ENCODE measurements at places on chromosomes 5 and 9.

- no peak for DNase-seq
Measured at GRCh38 chr5:88952344-88952743, 69.4 kb upstream of the MEF2C start.

GRCh38 chr5:160906090-160906489 lies 54.1 kb upstream of the ATP10B start:
- DNase-seq = no peak

GRCh38 chr9:125843646-125844045 lies 96.5 kb downstream of the PBX3 start:
- no peak for DNase-seq

DNA sequence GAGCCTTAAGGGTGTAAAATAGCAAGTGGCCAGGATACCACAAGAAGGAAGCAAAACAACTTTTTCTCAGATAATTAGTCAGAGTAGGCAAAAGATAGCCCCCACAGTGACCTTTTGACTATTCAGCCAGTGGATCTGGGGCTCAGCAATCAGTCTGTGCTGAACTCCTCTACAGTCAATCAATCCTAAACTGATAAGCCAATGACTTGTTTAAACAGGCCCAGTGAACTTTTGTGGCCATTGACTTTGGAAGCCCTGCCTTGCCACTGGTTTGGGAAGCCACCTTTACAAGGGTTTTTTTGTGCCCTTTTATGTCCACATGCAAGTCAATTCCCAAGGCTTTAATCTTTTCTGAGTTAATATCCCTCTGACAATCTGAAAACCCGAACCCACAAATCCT lies 1565.0 kb upstream of the WWC1 start:
- DNase-seq = no peak

- no peak for DNase-seq
Measured at GRCh38 chr9:113590991-113591898, 127.7 kb downstream of the RGS3 start.

DNA sequence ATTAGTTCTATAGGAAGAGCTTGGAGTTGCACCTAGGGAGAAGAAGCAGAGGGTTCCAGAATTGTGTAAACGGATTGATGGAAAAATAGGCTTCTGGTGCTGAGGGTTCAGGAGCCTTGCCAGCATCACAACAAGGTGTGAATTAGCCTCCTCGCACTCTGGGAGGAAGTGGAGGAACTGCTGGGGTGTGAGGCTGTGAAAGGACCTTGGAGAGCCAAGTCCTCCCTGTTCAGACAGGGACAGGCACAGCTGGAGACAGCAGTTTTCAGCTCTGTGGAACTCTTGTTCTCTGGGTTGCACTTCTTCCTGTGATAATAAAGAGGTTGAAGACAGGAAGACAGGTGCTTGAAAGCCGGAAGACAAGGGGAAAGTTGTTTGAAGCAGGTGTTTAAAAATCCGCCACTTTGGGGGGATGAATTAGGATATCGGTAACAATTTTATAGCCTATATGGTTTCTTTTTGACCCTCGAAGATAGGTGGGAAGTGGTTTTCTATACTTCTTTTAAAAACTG lies 22.6 kb downstream of the DAPK1 start:
- no peak for DNase-seq

DNA sequence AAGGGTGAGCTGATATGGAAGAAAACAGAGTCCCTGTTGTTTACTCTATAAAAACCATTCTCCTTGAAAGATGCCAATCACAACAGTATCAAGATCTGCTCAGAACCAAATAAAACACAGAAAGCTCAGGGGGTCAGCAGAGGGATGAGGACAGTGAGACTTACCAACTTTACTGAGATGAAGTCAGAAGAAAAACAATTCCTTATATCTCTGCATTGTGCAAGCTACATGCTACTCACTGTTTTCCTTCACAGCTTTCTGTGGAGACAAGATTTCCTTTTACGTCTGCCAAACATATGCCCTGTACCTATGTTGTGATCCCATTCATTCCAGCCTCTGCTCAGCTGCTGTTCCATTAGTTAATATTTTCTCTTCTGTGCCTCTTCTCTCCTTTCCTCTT lies 185.6 kb downstream of the TSSK1B start:
- DNase-seq = no peak

DNA sequence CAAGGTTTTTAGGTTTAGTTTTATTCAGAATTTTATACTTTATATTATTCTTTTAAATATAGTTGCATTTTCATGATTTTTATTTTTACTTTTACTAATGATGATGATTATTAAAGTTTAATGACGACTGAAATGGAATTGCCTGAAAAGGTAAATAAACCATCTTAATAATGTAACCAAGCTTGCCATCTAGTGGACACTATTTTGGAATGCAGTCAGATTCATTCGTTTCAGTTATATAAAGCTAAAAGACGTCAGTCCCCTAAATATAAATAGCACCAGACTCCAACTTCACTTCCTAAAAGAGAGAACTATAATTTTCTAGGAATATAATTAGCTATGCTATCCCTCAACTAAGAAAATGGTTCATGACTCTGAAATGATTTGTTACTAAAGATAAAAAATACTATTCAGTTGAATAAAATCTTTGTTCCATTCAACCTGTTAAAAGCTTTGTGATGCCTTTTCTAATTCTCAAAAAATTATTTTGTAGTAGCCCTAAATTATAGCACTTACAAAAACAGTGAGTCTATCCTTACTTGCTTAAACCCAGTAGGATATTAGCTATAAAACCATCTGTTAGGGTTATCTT lies 19.9 kb downstream of the ABITRAM start:
- no peak for DNase-seq

GRCh38 chr5:147442224-147442623 lies 67.6 kb downstream of the DPYSL3 start:
- DNase-seq = no peak

DNA sequence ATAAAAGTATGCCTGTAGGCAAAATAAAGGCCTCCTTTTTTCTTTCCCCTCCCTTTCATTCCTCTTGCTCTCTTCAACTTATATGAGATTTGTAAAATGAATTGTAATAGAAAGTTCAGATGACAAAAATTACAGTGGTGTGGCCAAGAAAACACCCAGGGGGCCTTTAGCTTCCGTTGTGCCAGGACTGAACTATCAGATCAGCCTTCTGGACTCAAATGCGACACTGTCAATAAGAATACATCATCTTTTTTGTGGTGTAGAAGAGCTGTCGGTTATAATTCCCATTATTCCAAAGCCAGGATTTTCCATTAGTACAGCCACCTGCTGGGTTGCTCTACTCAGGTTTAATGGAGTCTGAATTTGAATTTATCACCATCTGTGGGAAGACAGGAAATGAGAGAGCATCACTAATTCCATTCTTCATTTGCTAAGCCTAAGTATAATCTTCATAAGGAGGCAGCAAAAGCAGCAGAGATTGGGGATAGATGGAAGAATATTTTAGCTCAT lies 443.4 kb downstream of the ANXA1 start:
- DNase-seq = no peak

DNA sequence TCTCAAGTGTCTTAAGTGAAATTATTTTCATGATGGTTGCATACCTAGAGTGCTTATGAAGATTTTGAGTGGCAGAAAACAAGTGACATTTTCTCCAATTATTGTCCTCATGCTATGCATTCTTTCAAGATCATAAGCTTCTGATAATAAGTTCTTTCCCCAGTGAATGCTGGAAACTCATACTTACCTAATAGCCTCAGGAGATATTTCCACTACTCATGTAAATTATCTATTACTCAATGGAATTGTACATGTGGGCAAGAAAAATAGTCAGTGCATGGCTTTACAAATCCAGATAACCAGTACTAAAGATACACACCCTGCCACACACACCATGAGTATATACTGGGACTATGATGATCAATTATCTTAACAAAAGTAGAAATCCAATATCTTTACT lies 1219.4 kb upstream of the C9orf72 start:
- no peak for DNase-seq

GRCh38 chr9:104740621-104741020 lies 6.9 kb upstream of the NIPSNAP3A start:
- DNase-seq = no peak

- DNase-seq = no peak
Measured at GRCh38 chr5:22053195-22053594, 799.9 kb downstream of the CDH12 start.

DNA sequence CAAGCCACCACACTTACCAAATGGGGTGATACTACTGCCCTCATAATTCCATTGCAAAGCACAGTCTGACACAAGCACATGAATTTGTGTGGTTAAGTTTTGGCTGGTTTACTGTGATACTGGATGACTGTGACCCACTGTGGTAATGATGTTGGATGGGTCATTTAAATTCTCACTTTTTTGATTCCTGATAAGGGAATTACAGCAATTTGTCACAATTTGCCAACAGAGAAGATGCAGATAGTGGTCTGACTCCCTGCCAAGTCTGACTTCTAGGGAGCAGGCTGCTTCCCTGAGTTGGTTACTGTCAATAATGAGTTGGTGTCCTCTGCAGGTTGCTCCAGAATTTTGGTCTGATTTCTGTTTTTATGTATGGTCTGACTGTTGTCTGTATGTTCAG lies 731.9 kb downstream of the MTRR start:
- DNase-seq = no peak

GRCh38 chr5:33227247-33227646 lies 213.5 kb upstream of the TARS1 start:
- DNase-seq = no peak

DNA sequence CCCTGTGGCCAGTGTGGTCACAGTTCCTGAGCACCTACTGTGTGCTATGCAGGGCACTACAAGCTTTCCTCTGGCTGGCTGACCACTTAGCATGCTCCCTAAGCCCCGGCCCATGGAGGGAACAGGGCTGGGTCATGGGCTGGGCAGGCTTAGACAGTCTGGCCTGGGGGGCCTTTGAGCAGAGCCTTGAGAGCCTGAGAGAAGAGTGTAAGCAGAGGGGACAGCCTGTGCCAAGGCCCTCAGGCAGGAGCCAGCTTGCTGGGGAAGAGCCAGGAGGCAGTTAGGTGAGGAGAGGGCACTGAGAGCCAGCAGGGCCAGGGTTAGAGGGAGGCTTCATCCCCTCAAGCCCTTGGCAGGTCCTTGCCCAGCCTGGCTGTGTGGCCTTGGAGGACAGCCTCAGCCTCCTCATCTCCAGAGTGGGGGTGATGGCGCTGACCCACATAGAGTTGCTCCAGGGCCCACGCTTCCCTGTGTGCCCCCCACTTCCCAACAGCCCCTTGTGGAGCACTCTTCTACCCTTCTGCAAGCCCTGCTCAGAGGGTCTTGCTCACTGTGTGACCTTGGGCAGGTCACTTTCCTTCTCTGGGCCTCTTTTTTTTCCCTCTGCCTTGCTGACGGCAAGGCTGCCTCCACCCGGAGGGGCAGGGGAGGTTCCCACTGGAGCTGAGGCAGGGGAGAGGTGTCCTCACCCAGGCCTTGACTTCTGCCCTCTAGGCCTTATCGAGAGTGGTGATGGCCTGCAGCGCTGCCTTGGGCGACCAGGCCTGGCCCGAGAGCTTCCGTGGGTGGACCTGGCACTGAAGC lies 107.1 kb downstream of the PHF2 start:
- no peak for DNase-seq

- no peak for DNase-seq
Measured at GRCh38 chr5:170917113-170917512, 55.3 kb downstream of the RANBP17 start.

- DNase-seq = no peak
Measured at GRCh38 chr5:175201393-175201792, 242.6 kb downstream of the DRD1 start.

DNA sequence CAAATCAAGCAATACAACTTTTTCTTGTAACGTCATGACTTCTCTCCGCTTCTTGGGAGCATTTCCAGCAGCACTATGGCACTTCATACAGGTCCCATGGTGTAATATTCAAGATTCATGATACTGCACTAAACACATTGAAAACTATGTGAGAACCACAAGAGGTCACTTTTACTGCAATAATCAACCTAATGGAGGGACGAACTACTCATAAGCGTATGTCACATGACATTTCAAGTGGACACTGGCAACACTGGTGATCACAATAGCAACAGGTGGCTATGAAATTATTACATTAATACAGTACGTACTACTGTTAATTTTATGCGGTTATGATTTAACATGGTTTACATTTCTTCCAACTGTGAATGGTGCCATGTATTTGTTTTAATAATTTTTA lies 78.6 kb upstream of the TBC1D9B start:
- DNase-seq = no peak

DNA sequence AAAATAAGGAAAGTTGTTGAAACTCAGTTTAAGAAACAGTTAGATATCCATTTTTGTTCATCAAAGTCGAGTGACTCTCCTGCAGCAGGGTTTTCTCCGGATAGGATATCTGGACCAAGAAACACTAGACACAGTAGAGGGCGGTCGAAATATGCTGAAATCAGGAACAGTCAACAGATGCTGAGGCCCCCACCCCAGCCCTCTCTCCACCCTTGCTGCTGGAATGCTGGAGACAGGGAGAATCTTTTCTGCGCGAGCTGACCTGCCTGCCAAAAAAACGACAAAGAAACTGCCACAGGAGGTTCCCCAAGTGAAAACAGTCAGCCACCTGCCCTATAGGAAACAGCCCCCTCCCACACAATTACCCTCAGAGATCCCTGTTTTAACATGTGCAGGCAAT lies 4.3 kb upstream of the IL13 start:
- no peak for DNase-seq

- DNase-seq = no peak
Measured at GRCh38 chr5:143177263-143177983, 226.1 kb downstream of the NR3C1 start.

GRCh38 chr5:2817031-2817603 lies 65.6 kb upstream of the IRX2 start:
- no peak for DNase-seq

DNA sequence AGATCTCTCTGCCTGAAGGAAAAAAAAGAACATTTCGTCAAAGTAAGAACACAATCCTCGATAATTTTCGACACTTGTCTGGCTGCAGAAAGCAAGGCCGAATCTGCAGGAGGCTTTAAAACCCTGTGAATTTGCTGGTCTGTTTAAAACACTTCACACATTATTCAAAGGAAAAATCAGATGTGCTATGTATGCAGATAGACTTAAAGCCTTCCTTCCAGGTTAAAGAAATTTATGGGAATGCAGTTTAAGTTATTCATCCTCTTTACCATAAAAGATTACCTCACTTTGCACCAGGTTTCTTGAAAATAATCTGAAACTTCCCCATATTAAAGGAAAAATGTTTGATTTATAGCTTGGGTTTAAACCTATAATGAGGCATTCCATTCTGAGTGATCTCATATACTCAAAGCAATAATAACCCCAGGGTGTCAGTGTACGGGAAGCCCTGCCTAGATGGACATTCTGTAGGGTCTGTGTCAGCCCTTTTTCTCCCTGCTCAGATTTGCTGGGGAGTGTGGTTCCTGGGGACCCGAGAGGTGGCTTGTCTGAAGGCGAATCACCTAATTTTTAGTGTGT lies 323.5 kb upstream of the SLC24A2 start:
- no peak for DNase-seq

DNA sequence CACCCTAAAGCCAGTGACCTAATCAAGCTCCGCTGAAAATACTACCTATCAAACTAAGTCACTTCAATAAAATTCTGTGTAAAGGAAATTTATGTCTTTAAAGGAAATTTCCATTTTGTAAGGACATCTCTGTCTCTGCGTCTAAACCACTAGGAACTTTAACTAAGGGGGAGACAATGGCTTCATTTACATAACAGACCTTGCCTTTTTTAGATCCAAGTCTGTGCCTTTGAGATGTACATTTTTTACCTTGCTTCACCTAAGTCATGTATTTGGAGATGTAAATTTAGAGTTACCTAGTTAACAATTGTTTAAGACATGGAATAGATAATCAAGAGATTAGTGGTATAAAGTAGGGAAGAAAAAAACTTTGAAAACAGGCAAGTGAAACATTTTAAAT lies 10.2 kb upstream of the GLT6D1 start:
- no peak for DNase-seq
